Non-pigmented ciliary epithelial cell (primary cell): ENCODE measurements at places on chromosomes 5 and 9.

- no peak for DNase-seq
Measured at GRCh38 chr5:174810796-174811195, 86.4 kb downstream of the MSX2 start.

DNA sequence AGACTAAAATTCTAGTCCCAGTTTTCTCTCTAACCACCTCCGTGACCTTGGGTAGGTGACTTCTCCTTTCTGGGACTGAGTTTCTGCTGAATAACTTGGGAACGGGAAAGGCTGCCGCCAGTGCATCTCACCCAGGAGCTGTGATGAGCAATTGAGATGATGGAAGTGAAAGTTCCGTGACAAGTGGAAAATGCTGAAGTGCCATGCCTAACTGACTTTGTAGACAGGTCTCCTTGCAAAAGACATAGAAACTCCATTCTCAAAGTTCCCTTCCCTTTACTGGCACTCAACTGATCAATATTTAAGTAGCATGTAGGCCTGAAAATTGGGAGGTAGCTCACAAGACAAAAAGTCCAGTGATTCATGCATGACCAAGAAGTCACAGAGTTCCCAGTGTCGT, 6.3 kb upstream of the ADAM19 start:
- no peak for DNase-seq

- DNase-seq = no peak
Measured at GRCh38 chr9:7094052-7094451, 336.3 kb downstream of the KDM4C start.

GRCh38 chr5:109743770-109744212, 54.1 kb downstream of the MAN2A1 start:
- peak; percentile 94 for DNase-seq

GRCh38 chr5:52491818-52492217, 295.9 kb upstream of the ITGA1 start:
- no peak for DNase-seq

DNA sequence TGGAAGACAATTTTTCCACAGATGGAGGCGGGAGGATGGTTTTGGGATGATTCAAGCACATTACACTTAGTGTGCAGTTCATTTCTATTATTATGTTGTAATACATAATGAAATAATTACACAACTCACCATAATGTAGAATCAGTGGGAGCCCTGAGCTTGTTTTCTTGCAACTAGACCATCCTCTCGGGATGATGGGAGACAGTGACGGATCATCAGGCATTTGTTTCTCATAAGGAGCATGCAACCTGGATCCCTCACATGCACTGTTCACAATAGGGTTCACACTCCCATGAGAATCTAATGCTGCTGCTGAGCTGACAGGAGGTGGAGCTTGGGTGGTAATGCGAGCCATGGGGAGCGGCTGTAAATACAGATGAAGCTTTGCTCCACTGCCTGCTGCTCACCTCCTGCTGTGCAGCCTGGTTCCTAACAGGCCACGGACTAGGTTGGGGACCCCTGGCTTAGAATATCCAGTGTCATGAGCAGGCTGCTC, 1.6 kb downstream of the STKLD1 start:
- no peak for DNase-seq

GRCh38 chr9:132142924-132143323, 18.9 kb upstream of the NTNG2 start:
- no peak for DNase-seq

DNA sequence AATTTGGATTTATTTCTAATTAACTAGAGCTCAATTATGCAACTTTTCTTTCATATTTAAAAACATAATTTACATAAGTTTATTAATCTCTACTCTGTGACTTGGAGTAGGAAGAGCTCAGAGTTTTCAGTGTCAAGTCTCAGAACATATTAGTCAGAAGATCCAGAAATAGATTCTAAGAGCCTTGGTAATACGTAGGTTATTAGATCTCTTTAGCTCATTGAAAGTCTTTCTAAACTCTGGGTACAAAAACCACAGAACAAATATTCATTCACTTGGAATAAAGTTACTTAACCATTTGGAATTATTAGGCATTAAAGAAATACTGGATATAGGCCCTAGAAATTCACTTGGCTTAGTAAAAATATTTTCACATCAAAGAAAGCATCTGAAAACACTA, 26.3 kb upstream of the ISCA1 start:
- DNase-seq = no peak

- DNase-seq = no peak
Measured at GRCh38 chr9:70195456-70195855, 63.3 kb upstream of the SMC5 start.

GRCh38 chr9:16044579-16044881, 491.7 kb downstream of the CCDC171 start:
- DNase-seq = no peak

DNA sequence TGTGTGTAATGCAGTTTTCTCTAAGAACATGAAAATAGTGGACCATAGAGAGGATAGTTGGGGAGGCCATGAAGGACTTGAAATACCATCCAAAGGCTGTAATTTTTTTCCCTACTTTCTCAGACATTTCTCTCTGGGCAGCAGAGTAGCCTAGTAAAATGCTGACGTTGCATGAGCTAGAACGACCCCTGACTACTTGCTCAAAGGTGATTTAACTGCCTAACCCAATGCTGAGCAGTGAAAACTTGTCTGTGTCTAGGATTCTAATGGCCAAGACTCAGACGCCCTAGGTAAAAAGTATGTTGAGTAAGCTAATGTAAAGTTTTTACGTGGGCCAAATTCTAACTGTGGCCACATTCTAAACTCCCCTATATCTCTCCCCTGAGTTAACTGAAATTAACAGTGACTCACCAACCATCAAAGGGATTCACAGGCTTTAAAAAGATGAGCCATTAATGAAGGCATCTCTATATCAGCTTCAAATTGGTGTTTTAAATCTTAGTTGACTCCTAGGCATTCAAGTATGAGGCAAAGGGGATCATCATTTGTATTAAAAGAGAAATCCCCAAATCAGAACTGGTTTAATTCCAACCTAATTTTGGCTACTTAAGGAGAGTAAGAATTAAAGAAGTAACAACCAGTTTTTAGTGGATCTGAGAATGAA, 121.0 kb upstream of the GAS1 start:
- DNase-seq = no peak

DNA sequence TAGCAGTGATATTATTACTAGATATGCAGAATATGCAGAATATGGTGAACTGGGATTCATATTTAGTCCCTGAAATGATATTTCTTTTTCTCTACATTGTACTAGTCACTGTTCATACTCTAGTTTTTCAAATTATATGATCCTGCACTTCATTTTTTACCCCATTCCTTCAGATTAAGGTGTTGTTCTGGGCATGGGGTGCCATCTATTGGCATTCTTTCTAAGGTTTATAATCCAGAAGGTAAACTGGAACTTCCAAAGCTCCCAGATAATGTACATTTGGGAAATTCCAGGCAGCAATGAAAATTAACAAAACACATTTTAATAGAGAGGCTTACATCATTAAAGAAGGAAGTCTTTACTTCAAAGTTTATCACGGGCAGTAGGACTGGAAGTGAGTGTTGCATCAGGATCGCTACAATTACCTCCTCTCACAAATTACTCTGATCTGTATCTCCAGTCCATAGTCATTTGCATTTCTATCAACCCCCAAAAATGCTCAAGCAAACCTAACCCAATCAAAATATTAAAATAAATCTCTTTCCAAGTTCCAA, 12.5 kb downstream of the RFX3 start:
- DNase-seq = no peak

DNA sequence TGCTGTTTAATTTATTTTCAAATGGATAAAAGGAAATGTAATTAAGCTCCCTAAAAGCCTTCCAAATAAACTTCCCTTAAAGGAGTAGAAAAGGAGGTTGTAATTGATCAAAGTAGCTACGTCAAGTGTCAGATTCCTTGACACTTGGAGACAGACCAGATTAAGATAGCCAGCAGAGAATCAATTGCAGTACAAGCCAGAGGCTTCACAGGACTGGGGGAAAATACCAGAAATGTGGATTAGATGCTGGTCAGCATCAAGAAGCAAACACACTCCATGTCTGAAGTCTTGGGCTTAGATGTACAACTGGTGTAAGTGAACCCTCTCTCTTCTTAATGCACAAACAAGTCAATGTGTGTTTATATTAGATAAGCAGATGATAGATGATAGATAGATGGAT, 184.9 kb upstream of the TAS2R1 start:
- DNase-seq = no peak

DNA sequence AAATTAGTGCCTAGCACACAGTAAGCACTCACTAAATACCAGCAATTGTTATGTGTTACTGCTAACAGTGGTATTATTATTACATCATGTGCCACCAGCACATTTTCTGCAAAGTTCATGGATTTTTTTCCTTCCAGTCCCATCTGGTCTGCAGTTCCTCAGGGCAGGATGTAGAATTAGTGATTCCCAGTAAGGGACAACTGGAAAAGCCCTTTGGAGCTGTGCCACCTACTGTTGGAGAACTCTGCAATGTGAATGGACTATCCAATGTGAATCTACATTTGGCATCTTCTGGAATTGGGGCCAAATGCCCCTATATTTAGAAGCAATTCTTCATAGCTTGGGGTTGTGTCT, 154.0 kb downstream of the CDH6 start:
- DNase-seq = no peak

DNA sequence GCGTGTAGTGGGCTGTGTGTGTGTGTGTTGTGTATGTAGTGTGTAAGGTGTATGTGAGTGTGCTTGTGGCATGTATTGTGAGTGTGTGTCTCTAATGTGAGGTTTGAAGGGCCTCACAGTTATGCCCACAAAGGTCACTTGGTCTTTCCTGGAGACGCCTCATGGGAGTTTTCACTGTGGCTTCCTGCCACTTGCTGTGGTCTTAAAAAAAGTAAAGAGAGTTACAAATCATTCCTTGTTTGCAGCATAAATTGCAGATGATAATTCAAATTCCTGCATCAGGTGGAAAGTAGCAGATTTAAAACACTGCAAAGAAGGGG, 72.6 kb downstream of the TENT4A start:
- DNase-seq = no peak

- DNase-seq = no peak
Measured at GRCh38 chr9:14466429-14466818, 152.5 kb upstream of the NFIB start.

DNA sequence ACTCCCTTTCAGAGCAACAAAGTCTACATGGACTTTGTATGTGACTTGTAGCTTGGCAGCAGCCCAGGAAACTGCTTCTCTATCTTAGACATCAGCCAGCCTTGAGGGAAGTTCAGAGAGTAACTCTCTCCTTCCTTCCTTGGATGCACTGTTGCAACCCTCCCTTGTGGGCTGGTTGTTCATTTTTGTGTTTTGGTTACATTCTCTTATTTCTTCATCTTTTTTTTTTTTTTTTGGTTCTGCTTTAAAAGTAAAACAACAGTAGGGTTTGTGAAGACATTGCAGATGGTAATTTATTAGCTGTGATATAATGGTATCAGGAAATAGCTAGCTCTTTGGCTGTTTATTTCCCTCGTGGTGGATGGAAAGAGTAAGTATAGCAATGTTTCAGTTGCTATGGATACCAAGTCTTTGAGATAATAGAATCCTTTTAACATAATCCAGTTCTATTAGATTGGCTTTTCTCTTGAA, 97.9 kb upstream of the MAMDC2 start:
- DNase-seq = no peak
